ENCODE measurements at places on chromosomes 16 and 17. TPM values are rescaled to one million over a fixed set of nuclear protein-coding genes. Genes with fewer than 3 reads are reported as not detected.

DNA sequence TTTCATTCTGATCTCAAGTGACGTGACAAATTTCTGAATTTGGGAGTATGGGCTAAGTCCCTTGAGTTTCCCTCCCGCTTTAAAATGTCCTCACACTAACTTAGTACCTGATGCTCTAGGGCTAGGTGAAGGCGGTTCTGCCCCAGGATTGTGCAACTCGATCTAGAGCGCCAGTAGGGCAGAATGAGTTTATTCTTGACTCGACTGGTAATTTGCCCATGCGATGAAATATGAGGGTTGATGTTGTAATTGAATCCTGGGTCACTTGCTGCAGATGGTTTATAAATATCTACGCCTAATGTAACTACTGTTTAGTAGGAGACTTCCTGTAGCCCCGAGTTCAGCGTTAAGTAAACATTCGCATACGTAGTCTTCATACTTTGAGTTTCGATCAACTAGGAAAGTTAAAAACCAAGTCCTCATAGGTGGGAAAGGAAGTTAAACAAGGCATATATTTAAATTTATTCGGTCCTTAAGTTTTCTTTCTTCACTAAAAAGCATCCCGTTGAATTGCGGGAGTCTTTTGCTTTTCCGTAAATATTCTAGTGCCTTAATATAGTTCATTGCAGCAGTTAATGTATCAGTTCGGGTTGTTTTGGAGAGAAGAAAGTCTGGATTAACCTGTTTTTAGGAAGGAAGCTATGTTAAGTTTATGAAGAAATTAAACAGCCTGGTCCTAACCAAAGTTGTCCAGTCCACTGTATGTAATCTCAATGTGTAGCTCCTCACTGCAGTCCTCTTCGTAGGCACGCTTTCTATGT lies 1.6 kb downstream of the CTCF start:
- no peak for ATAC-seq

DNA sequence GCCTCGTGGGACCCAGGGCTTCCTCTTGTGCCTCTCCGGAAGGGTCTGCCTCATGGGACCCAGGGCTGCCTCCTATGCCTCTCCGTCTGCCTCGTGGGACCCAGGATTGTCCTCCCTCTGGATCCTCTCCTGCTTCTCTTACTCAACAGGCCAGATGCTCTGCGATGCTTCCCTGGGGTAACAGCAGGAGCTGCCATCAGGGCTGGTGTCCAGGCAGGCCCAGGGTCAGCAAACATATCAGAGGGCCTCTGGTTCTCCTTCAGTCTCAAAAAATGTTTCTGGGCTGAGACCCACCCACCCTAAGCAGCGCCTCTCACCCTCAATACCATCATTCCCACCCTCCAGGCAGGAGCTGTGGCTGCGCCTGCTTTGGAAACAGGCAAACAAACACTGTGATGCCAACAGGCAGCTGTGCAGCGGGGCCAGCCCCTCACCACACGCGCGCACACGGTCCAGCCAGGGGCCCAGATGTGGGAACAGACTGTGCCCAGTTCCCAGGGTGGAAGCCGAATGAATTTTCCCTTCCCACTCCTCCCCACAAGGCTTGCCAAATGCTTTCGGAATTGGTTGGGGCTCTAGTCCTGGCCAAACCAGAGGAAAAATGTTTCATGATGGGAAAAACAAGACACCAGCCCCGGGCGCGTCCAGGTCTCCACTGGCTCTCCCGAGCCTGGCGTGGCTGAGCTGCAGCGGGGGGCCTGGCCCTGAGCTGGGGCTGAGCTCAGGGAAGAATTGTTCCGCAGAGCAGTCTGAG lies 11.3 kb downstream of the TIMM22 start:
- ATAC-seq, result no peak

DNA sequence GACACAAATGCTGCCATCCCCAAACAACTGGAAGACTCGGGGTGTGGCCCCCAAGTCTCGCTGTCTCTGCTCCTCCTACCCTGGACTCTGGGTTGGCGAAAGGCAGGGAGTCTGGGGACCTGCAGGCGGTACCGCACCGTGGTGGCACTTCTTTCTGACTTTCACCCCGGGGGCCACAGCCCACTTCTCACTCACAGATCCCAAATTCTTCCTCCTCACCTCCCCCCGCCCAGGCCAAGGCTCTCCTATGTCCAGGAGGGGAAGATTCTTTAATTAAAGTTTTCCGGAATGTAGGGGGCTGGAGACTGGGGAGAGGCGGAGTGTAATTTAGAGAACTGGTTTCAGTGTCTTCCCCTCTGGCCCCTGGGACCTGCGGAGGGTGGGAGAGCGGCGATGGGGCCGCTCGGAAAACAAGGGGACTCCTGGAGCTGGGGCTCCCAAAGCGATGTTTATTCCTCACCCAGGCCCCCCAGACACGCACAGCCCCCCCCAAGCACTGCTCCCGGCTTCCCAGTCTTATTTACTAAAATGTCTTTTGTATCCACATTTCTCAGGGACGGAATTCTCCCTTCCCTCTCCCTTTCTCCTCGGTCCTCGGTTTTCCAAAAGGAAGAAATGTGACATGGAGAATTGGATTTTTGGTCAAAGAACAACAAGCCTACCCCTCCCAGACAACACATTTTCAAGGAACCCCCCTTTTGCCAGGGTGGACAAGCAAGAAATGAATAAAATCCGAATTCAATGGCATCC lies 1.2 kb downstream of the WNT3 start:
- no peak for ATAC-seq

Gene CCL4
- 0.36 TPM for total RNA-seq

Gene GP1BA
- 3.6 TPM for total RNA-seq

DNA sequence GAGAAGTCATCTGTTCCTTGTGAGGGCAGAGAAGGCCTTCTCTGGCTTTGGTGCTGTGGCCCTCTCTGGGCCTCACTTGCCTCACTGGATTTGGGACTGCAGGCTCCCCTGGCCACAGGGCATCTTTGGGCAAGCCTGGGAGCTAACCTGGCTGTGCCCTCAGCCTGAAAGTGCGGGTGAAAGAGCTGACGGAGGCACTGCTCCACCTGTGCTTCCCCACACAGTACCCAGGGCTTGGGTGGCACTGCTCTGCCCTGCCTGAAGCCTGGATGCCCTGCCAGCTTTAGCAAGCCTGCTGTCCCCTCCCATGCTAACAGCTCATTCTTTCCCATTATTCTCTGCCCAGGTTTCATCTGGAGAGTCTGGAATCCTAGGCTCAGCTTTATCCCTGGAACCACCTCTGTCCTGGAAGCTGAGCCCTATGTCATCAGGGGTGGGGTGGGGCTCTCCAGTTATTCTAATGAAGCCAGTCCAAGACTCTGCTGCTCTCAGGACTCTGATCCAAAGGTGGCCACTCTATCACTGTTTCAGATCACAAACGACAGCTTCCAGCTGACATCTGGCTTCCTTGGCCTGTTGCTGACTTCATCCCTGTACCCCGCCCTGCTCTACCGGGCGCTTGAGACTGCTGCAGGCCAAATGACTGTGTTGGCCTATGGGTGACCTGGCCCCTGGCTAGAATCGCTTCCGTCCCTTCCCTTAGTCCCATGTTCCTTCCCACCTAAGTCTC lies 29.3 kb downstream of the HIC1 start:
- peak; percentile 80 for ATAC-seq

Gene DNAH3
- not detected for total RNA-seq

- ATAC-seq, result no peak
Observed at GRCh38 chr17:58756246-58757161, 850 bp downstream of the PPM1E start.

DNA sequence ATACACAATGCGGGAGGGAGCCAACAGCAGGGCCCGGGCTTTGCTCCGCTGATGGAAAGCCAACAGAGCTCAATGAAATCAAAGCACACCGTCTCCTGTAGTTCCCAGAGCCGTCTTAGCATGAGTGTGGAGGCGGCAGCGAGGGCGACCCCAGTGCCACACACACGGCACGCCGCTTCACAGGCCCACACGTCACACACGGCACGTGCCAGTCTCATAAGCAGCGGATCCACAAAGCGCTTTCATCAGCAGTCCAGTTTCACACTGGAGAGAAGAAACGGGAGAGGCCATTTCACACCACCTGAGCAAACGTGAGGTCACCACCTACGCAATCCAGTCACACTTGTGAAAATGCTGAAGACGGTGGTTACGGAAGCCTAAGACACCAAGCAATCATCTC lies 34.8 kb downstream of the CYB5D2 start:
- ATAC-seq, result no peak

GRCh38 chr17:81489012-81489997 lies 23.3 kb downstream of the ACTG1 start:
- ATAC-seq, result no peak

Gene SLFN12
- total RNA-seq, result 0.72 TPM

Gene RGS9
- total RNA-seq, result 0.86 TPM

- ATAC-seq, result no peak
Observed at GRCh38 chr17:48498164-48498850, 32.5 kb downstream of the HOXB1 start.

- no peak for ATAC-seq
Observed at GRCh38 chr16:66563574-66564334, 2.5 kb upstream of the CMTM1 start.

DNA sequence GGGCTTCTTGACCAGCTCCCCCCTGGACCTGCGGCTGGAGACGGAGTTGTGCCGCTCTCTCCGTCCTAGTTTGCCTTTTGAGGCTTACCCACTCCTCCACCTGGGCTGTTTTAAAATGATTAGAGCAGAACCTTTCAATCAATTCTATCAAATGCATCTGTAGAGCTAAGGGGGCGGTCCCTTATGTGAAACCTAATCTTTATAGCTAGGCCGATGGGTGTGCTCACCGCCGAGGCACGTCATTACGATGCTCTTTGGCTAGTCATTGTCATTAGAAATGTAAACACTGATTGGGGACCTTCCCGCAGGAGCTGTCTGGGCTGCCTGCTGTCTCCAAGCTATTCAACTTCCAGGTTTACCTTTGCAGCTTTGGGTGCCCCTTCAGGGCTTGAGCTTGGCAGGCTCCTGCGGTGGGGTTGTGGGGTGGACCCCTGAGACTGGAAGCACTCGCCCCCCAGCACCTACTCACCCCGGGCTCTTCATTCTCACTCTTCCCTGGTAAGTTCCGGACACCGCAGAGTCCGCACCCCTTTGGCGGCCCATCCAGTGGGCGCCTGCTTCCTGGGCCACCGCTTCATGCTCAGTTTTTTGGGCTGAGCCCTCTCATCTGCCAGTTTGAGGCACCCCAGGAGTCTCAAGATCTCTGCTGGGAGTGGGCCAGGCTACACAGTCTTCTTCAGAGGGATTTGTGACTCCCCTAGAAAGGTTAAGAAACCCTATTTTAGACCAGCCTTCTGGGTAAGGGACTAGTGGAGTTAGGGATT lies 20.9 kb upstream of the IL17C start:
- no peak for ATAC-seq

- ATAC-seq, result no peak
Observed at GRCh38 chr17:56983366-56983765, 5.4 kb downstream of the SCPEP1 start.

GRCh38 chr16:52994942-52995341 lies 57.8 kb downstream of the CHD9NB start:
- no peak for ATAC-seq

Gene ACSM2A
- total RNA-seq, result not detected

Gene PIMREG
- total RNA-seq, result 13.8 TPM

Gene HSD17B1
- 5.7 TPM for total RNA-seq

Gene MMP25
- 0.06 TPM for total RNA-seq

- no peak for ATAC-seq
Observed at GRCh38 chr16:84247844-84248243, 8.0 kb upstream of the KCNG4 start.

DNA sequence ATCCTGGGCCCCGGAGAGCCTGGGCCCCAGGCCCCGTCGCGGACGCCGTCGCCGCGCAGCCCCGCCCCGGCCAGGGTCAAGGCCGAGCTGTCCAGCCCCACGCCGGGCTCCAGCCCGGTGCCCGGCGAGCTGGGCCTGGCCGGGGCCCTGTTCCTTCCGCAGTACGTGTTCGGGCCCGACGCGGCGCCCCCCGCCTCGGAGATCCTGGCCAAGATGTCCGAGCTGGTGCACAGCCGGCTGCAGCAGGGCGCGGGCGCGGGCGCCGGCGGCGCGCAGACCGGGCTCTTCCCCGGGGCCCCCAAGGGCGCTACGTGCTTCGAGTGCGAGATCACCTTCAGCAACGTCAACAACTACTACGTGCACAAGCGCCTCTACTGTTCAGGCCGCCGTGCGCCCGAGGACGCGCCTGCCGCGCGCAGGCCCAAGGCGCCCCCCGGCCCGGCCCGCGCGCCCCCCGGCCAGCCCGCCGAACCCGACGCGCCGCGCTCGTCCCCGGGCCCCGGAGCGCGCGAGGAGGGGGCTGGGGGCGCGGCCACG lies 36.8 kb upstream of the ZC3H18 start:
- peak; percentile 76 for ATAC-seq

GRCh38 chr16:20409398-20410120 lies at the start of gene ACSM5:
ACSM5 (plus strand) TSS chr16:20409534; CDS start chr16:20411485, 1,951 bp downstream.
- no peak for ATAC-seq

Gene USP10
- 66.8 TPM for total RNA-seq

Gene TBX2
- total RNA-seq, result 3.9 TPM

Gene HP
- 1.2 TPM for total RNA-seq

DNA sequence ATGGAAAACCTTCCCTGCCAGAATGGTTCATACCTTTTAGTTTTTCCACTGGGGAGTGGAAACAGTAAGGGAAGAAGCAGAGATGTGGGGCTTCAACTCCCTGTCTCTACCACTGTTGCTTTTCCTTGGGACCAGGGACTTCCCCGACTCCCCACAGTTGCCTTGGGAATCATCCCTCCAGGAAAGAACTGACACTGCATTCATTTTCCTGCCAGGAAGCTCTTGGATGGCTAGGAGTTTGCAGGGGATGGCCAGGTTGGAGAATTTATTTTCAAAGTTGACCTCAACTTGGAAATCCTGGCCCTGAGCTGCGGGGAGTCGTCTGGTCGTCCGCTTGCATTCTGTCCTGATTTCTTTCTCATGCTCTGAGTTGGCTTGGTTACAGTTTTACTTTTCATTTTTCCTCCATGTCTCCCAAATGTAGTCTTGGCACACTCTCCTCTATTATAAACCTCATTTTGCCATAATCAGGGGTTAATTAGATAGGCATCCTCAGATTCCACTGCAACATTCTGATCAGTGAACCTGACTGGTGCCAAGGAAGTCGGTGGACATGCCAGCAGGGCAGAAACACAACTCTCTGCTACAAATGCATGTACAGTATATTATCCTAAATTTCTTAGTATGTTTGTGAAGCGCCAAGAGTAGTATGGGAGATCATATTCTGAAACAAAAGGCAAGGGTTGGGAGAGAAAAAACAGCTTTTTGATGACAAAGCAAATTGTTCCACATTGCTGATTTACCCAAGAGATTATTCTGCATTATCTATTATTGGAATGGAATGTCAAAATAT lies 220.5 kb upstream of the XYLT1 start:
- no peak for ATAC-seq

GRCh38 chr16:441447-441846 lies 16.0 kb downstream of the RAB11FIP3 start:
- ATAC-seq, result no peak

DNA sequence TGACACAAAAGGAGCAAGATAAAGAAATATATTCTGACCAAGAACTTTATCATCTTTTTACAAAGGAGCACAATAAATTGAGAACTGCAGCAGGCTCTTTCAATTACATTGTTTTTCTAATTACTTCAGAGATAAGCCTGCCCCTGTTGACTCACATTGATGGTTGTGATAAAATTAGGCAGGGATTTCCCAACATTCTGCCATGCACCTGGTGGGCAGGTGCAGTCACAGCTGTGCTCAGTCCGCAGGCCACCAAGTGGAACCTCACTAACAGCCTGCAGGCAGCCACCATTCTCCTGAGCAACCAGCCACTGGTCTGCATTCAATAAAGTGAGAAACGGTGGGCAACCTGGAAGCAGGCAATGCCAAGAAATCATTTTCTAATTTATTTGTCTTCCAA lies 5.1 kb downstream of the FANCA start:
- ATAC-seq, result no peak

Data from motor neuron (in vitro differentiated cells).